ENCODE measurements at places on chromosomes 12 and 14. TPM values are rescaled to one million over a fixed set of nuclear protein-coding genes. Genes with fewer than 3 reads are reported as not detected.

The TAS2R43 gene
- total RNA-seq: 0.52 TPM

GRCh38 chr14:105473677-105474482 lies 741 bp upstream of the CRIP2 start:
- peak; percentile 91 for DNase-seq

GRCh38 chr14:63854330-63854729 lies 1.5 kb downstream of the SYNE2 start:
- no peak for DNase-seq

- no peak for DNase-seq
Measured at GRCh38 chr14:91464615-91465205, 45.4 kb downstream of the PPP4R3A start.

GRCh38 chr12:129660946-129661345 lies 242.9 kb downstream of the TMEM132D start:
- no peak for DNase-seq

DNA sequence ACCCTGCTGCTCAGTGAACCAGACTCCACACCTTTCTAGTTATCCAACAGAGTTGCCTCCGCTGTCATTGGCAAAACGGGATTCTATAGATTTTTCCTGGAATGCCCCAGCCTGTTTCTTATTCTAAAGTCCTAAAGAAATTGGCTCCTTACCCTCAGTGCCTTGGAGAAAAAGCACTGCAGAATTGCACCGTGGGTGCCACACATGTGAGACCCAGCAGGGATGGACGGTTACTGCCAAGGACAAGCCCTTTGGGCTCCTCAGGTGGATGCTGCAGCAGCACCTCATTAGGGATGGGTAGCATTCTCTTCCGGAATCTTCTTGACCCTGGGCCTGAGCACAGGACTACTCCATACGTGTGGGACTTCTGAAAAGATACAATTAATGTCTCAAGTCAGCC lies 121.5 kb downstream of the GCH1 start:
- no peak for DNase-seq

Measured in left lung (tissue), 14 donors.